ENCODE measurements at places on chromosomes 13 and 19.

GRCh38 chr19:55189403-55189835 lies 9.3 kb upstream of the SYT5 start:
- no peak for DNase-seq

- DNase-seq: no peak
These were observed 1413.8 kb upstream of the PCDH20 start for GRCh38 chr13:62829486-62829885.

DNA sequence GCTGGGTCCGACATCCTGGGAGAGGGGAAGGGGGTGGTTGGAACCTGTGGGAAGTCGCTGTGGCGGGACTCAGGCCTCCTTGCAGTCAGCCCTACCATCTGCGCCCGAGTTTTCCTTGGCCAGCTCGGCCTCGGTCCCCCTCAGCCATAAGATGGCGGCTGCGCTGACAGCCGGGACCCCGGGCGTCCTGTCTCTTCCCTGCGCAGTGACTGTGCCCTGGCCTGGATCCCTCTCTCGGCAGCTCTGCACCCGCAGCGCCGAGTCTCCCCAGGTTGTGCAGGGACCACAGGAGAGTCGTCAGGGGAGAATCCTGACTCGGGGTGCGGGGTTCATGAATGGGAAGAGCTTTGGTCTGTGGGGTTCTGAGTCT lies 345 bp downstream of the ZNF257 start:
- no peak for DNase-seq

- no peak for DNase-seq
These were observed 23.4 kb downstream of the FBN3 start for GRCh38 chr19:8126008-8126407.

DNA sequence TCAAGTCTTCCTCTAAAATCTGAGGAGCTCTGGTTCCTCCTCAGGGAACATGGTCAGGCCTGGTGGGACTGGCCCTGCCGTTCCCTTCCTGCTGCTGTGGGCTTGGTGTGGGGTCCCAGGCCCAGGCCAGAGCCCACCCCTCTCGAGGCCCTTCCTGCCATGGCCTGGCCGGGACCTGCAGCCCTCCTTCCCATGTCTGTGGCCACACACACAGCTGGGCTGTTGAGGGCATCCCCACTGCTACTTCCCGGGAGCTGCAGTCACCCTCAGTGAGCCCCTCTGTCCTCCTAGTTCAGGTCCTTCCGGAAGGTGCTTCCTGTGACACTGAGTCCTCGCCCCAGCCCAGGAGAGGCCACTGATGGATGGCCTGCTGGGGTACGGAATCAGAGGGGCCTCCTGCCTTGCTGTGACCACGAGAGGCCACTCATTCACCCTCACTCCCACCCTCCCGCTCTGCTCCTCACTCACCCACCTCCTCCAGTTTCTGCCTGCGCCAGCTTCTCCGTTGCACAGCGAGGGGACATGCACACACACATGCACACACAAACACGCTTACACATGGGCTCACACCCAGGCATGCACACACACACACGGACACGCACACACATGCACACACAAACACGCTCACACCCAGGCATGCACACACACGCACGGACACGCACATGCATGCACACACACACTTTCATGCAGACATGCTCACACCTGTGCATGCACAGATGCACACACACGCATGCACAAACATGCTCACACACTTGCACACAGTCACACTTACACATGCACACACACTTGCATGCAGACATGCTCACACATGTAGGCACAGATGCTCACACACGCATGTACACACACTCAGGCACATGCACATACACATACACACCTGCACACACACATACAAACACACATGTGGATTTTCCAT lies 7.3 kb upstream of the MCF2L start:
- no peak for DNase-seq

- DNase-seq: no peak
These were observed 246.3 kb downstream of the LACC1 start for GRCh38 chr13:44125943-44126469.

DNA sequence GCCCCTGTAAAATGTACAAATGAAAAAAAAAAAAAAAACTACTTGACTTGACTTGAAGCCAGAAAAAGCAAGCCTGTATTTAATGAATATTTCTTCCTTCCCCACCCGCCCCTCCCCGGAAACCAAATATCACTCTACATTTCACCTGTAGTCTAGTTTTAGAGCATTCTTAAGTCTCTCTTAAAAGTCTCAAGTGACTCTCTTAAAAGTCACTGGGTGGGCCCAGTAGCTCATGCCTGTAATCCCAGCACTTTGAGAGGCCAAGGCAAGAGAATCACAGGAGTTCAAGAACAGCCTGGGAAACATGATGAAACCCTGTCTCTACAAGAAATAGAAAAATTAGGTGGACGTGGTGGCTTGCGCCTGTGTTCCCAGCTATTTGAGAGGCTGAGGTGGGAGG lies 72.0 kb downstream of the TSC22D1 start:
- DNase-seq: no peak

DNA sequence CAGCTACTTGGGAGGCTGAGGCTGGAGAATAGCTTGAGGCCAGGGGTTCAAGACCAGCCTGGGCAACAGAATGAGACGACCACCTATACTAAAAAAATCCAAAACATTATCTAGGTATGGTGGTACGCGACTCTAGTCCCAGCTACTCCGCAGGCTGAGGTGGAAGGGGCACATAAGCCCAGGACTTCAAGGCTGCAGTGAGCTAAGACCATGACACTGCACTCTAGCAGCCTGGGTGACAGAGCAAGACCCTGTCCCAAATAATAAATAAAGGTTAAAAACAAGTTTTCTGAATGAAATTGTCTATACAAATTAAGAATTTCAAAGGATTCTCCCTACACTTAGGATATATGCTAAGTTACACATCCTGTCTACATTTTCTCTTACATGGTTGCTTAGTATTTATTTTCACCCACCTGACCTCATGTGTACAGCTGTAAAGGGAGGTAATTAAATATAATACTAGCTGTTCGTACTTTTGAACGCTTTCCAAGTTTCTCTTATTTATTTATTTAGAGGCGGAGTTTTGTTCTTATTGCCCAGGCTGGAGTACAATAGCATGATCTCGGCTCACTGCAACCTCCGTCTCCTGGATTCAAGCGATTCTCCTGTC lies 1.6 kb downstream of the SLC25A30 start:
- DNase-seq: peak; percentile 22

DNA sequence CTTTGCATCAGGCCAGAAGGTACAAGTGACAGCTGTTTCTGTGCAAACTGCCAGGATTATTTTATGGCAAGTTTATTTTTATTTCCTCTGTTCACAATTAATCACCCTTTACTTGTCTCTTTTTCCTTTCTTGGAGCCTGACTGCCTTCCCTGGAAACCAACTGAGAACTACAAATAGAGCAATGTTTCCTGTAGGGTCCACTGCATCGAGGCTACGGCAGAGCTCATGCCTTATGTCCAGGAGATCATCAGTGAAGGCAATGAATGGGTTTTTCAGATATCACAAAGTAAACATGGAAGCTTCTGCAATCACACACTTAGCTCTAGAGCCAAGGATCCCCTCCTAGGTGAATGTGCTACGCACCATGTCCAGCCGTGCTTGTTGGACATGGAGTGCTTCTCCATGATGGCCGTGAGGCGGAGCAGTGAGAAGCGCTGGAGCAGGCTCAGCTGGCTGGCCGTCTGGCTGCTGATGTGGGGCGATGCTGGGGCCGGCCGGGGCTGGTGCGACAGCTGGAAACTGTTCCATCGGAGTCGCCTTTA lies 110.9 kb downstream of the KL start:
- no peak for DNase-seq

- DNase-seq: no peak
These were observed 108.2 kb downstream of the RAP2A start for GRCh38 chr13:97542102-97542685.

DNA sequence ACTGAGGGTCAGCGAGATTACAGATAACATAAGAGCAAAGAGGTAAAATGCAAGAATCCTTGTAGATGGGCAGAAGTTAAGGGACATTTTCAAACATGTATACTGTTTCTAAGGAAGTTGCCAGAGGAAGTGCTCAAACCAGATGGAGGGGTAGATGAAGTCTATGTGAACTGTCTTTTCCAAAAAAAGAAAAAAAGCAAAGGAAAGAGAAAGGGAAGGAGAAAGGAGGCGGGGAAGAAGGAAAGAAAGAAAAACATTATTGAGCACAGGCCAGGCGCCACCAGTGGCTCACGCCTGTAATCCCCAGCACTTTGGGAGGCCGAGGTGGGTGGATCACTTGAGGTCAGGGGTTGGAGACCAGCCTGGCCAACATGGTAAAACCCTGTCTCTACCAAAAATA lies 5.3 kb downstream of the DMAC2 start:
- no peak for DNase-seq

DNA sequence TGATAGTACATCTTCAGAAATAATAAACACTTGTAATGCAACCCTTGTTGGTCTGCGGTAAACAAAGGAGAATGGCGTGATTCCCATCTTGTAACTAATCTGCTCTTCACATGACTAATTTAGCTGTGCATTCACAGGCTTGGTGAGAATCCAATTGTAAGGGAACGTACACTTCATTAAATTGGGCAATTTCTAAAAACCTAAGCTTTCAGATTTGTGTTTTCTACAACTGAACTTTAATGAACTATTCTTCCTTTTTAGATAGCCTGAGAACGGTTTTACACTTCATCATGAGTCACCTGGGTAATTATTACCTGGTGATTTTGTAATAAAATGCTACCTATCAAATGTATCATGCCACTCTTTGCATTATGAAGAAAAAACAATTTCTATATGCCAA lies 306.9 kb downstream of the KLF5 start:
- no peak for DNase-seq

DNA sequence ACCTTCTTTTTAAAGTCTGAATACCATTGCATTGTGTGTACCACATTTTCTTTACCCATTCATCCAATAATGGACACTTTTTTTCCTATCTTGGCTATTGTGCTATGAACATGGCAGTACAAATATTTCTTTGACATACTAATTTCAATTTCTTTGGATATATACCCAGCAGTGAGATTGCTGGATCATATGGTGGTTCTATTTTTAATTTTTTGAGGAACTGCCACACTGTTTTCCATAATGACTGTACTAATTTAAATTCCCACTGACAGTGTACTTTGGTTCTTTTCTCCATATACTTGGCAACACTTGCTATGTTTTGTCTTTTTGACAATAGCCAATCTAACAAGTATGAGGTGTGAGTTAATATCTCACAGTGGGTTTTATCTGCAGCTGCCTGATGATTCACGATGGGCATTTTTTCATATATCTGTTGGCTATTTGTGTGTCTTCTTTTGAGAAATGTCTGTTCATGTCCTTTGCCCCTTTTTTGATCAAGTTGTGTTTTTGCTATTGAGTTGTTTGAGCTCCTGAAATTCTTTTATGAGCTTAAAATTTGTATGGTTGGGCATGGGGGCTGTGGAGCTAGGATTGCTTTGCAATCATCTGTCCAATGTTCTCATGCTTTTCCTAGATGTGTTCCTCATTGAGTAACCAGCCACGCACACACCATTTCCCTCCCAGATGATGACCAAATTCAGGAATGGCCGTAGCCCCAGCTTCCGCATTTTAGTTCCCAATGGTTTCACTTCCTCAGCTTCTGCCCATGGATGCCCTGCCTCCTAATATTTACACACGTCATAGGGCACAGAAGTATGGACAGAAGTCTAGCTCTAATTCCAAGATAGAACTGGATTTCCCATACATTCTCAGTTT lies 380.0 kb upstream of the SGCG start:
- no peak for DNase-seq

- DNase-seq: peak; percentile 98
These were observed 20.6 kb downstream of the PPP1R37 start for GRCh38 chr19:45113628-45114027.

DNA sequence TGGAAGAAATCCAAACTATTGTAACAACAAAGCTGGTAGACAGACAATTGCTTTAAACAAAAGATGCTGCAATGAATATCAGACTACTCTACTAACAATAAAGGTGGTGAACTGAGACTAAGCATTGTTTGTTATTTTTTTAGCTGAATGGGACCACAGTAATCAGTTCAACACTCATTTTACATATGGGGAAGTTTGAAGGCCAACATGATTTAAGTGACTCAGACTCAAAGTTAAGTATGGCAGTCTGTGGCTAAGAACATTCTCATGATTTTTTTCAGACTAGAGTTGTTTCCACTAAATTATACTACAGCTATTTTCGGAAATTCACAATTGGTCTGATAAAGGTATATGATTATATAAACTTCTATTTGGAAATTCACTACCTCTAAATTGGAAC lies 10.4 kb downstream of the EXOSC8 start:
- DNase-seq: no peak

- no peak for DNase-seq
These were observed 14.7 kb downstream of the IZUMO4 start for GRCh38 chr19:2111425-2111824.

DNA sequence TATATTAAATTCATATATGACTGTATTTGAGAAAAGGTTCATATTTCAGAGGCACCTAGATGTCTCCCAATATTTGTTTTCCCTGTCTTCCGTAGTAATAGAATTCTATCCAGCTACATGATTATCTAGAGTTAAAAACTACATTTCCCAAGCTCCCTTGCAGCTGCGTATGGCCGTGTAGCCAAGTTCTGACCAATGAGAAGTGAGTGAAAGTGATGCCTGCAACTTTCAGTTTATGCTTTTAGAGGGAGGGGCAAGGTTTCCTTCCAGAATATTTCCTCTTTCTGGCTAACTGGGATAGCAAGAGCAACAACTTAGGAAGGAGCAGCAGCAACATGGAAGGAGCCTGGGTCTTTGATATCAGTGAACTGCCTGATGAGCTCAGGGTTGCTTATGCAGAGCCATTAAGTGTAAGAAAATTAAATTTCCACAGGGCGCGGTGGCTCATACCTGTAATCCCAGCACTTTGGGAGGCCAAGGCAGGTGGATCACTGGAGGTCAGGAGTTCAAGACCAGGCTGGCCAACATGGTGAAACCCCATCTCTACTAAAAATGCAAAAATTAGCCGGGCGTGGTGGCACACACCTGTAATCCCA lies 23.2 kb upstream of the CYP2A13 start:
- DNase-seq: no peak
